ENCODE measurements at places on chromosomes 2 and 18.

DNA sequence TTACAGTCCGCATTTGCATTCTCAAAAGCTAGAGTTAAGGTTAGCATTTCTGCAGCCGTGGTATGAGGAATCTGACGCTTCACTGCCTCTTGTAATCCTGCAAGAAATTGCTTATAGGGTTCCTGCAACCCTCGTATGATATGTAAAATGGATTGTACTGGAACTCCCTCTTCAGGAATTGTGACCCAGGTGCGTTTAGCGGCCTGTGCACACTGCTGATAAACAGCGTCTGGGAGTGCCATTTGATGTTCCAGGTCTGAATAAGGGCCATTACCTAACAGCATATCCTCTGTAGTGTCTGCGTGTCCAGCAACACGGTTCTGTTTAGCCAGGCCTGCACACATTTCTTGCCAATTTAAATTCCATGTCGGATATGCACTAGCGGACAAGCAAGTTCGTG is 42.5 kb downstream of the CXCR4 start:
- DNase-seq = no peak

GRCh38 chr18:24791751-24792545 is 331.5 kb downstream of the HRH4 start:
- DNase-seq = no peak

- DNase-seq = no peak
Observed at GRCh38 chr18:49479381-49480137, 7.5 kb downstream of the C18orf32 start.

- DNase-seq = no peak
Observed at GRCh38 chr2:129009555-129010146, 691.0 kb upstream of the HS6ST1 start.

- DNase-seq = no peak
Observed at GRCh38 chr2:136010126-136010525, 24.7 kb upstream of the DARS1 start.
